ENCODE measurements at places on chromosomes 7 and 10.

DNA sequence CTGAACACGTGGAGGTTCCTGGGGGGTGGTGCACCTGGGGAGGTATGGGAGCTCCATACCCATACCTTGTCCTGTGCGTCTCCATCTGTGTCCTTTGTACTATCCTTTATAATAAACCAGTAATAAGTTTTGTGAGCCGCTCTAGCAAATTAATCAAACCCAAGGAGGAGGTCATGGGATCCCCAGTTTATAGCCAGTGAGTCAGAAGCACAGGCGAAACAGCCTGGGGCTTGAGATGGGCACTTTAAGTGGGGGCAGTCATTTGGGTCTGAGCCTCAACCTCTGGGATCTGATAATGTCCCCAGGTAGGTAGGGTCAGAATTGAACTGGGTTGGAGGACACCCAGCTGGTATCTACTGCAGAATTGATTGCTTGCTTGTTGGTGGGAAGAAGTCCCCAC is 16.9 kb downstream of the SNX10 start:
- no peak for DNase-seq

DNA sequence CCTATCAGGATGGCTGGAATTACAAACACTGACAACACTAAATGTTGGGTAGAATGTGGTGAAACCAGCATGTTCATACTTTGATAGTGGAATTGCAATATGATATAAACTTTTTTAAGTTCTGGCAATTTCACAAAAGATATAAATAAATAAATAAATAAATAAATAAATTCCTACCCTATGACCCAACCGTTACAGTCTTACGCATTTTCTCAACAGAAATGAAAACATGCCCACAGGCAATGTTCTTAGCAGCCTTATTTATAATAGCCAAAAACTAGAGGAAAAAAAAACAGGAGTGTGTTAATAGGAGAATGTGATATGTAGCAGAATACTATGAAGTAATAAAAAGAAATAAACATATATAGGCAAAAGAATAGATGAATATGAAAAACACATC is 318.9 kb downstream of the IPMK start:
- no peak for DNase-seq

DNA sequence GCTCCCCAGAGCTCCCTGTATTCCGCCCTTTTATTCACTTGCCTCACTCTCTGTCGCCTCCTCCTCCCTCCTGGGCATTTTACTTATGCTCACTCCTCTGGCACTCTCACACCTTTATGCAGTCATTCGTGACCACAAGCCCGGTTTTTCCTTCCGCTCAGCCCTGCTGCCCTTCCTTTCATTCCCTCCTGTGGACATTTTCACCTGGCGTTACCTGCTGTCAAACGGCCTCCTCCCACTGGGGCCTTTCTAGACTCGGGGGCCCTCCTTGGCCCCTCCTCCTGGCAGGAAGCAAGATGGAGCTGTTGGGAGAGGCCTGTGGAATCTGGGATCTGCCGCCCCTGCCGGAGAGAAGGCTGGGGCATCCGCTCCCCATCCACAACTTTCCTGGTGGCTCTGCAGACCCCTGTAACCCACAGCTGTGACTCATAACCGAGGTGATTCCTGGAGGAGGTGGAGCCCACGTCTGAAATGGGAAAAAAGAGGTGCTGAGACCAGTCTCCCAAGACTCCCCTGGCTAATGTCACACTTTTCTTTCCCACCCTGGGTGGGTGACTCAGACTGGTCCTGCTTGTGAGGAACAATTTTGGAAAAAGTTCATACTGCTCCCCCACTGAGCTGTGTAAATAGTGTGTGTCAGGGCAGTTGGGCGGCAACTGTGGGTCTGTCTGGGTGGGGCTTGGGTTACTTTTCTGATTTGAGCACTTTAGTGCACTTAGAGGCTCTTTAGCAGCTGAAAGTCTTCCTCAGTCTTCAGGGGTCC is 1.2 kb downstream of the VCL start:
- DNase-seq = peak; percentile 4

GRCh38 chr7:28408105-28408959 is 4.0 kb upstream of the CREB5 start:
- no peak for DNase-seq

GRCh38 chr10:72001033-72001395 is 36.8 kb downstream of the CHST3 start:
- no peak for DNase-seq

DNA sequence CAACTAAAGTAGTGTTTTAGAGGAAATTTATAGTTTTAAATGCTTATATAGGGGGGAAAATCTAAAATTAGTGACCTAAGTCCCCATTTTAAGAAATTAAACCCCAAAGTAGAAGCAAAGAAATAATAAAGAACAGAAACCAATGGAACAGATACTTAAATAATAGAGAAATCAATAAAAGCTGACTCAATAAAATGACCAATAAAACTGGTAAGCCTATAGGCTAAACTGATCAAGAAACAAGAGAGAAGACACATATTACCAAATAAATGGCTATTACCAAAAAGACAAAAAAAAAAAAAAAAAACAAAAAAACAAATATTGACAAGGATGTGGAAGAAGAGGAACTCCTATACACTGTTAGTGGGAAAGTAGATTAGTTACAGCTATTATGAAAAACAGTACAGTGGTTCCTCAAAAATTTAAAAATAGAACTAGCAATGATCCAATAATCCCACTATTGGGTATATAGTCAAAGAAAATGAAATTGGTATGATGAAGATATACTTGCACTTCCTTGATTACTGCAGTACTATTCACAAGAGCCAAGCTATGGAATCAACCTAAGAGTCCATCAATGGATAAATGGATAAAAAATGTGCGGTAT is 53.2 kb downstream of the SLC18A2 start:
- DNase-seq = no peak

- no peak for DNase-seq
Observed at GRCh38 chr10:398954-399353, 263.7 kb downstream of the ZMYND11 start.

- no peak for DNase-seq
Observed at GRCh38 chr7:132422502-132423111, 153.7 kb downstream of the PLXNA4 start.

GRCh38 chr7:154684666-154685563 is 318.0 kb downstream of the PAXIP1 start:
- DNase-seq = no peak

DNA sequence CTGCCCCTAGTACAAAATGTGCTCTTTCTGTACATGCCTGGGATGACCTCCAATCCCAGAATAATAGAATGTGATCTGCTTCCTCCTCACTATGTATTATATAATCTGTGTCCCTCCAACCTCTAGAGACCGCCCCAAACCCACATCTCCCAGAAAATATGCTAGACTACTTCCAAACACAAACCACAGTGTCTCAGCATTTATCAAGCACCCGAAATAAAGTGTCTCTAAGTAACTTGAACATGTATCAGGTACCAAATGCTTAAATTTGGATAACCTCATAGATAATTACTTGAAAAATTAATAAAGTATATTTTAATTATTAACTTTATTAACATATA is 16.1 kb downstream of the LYZL1 start:
- DNase-seq = no peak

DNA sequence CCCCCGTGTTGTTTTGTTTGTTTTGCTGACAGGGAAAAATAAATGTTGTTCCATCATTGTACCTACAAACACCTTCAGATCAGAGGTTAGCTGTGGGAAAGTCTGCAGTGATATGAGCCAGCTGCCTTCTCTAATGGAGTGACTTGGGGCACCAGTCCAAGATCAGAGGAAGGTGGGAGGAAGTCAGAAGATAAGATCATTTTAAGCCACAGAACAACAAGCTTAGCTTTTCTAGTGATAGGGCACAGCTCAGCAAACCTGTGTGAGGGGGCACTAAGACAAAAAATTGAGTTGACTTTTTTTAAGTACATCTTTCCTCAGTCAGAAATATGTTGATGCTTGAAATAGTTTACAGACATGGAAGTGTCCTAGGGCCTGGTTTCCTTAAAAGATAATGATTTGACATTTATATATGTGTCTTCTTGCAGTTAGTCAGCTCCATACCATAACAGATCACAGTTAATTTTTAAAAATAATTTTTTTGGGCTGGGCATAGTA is 240.3 kb upstream of the KAT6B start:
- DNase-seq = no peak

GRCh38 chr7:71775648-71776047 is 636.5 kb downstream of the CALN1 start:
- DNase-seq = no peak

- no peak for DNase-seq
Observed at GRCh38 chr7:2873686-2874551, 29.8 kb upstream of the GNA12 start.

- no peak for DNase-seq
Observed at GRCh38 chr7:95881597-95881996, 109.2 kb downstream of the DYNC1I1 start.

DNA sequence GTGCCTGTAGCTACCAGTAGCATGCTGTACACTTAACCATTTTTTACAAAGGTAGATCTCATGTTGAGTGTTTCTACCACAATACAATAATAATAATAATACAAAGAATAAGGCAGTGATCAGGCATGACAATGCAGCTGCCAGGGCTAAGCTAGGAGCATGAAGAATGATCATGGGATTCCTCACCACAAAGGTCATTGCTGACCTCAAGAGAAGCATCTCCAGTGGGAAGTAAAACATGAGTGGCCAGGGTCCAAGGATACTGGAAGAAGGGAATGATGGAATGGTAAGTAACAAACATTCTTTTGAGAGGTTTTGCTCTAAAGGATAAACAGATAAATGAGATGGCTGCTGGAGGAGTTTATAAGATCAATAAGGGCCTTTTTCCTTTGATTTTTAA is 591.1 kb downstream of the TNS3 start:
- no peak for DNase-seq

GRCh38 chr7:7761974-7762779 is 43.8 kb upstream of the RPA3 start:
- no peak for DNase-seq

DNA sequence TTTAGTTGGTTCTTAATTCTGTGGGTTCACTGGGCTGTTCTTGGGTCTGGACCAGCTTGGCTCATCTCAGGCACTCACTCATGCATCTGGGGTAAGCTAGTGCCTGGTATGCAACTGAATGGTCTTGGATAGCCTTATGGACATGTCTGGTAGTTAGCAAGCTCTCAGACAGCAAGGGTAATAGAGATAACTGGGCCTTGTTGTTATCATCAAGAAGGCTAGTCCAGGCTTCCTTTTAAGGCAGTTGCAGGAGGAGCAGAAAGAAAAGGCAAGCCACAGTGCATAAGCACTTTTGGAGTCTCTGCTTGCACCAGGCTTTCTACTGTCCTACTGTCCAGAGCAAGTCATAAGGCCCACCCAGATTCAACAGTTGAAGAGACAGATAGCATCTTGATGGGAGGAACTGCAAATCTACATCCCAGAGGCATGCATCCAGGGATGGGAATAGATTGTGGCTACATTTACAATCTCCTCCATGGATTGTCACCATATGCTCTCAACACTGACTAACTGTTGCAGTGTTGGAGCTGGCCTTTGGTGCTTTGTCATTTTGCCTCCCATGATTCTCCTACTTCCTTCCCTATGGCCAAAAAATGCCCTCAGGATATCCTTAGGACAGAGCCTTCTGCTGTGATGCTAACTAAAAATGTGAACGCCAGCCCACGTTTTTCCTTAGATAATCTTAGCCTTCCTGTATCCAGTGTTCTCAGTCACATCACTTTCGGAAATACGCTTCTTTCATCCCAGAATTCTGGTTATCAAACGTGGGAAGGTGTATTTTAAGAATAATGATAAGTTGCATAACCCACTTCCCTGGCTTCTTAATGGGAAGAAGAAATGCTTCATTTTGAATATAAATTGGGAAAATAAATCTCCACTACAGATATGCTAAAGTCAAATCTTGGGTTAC is 3.6 kb downstream of the GIMAP4 start:
- DNase-seq = no peak

DNA sequence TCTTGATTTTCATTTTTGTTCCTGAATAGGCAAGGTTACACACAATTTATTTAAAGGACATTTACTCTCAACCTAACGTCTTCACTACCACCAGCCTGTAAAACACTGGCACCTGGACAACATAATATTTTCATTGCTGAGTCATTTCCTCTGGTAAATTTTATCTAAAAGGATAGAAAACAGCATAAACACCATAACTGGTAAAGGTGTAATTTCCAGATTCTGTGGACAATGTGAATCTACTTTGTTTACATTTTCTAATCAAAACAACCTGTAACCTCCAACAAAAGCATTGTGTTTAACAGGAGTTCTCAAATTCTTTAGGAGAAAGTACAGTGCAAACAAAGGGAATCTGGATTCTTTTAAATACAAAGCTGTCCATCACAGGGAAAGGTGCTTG is 472.0 kb upstream of the AKR1E2 start:
- DNase-seq = no peak
